NCI-H2029 treated with DMSO at 0.1 percent for 48 hours (cell line): ENCODE measurements at places on chromosomes 6 and 20.

- DNase-seq, result no peak
These were observed 73.7 kb downstream of the EDN1 start for GRCh38 chr6:12363651-12364381.

GRCh38 chr6:141199074-141199473, 933.7 kb upstream of the GJE1 start:
- DNase-seq, result no peak

DNA sequence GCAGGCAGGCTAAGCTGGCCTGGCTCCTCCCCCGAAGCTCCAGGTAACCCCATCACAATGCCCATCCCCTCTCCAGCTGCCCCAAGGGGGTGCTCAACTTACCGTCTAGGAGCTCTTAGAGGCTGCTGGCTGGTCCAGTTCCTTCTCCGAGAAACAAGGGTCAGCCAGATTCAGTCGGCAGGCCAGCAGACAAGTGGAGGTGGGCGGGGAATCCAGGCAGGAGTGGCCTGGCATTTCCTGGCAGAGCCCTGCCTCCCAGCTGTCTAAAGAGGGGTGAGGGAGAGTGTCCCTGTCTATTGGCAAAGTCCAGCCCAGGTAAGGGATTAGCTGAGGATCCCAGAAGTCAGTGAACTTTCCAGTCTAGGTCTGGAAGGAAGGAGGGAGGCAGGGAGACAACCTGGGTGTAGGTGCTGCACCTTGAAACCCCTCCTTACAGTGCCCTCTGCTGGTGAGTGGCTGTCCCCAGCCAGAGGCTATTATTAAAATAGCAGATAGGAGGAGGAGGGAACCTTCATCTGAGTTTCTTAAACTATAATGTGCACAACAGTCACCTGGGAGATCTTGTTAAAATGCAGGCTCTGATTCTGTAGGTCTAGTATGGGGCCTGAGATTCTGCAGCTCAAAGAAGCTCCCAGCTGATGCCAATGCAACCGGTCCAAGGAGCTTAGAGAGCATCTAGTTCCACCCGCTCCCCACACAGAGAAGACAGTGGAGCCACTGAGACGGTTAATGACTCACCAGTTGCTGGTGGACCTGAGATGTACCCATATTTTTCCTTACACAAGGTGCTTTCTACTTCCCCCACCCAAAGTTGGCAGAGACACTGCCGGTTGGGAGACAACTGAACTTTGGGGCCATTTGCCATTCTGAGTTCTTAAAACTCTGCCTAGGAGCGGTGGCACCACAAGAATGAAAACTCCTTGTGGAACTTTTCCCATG, at the start of gene UNC5CL:
Gene UNC5CL (minus strand): TSS at position 162 of the 939 bp plus-strand sequence. CDS start 4,147 bp downstream, outside the sequence.
- DNase-seq, result peak; percentile 66

DNA sequence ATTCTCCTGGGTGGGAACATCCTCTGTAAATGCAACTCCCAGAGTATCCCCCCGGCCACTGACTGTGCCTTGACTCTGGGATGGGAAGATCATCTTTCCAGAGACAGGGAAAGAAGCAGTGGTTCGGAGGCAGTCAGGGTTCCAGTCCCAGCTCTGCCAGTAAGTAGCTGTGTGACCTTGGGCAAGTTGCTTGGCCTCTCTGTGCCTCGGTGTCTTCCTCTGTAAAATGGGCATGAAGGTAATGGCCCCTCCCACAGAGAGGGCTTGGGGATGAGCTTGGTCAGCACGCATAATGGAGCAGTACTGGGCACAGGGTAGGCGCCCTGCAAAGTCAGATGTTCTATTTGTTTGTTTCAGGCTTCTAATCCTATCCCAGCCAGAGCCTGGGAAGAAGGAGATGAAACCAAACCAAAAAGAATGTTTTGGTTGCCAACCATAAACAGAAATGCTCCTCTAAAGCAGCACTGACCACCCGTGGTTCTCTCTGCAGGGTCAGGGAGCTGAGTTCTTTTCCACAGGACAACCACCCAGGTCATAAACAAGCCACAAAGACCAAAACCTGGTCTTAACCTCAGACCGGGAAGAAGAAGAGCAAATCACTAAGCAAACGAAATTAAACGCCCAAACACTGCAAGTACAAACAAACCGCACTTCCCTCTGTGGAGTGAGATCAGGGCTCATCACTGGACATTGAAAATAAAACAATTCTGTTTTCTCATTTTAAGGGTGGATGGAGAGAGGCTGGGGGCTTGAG, 381.0 kb upstream of the SULF2 start:
- peak; percentile 25 for DNase-seq

DNA sequence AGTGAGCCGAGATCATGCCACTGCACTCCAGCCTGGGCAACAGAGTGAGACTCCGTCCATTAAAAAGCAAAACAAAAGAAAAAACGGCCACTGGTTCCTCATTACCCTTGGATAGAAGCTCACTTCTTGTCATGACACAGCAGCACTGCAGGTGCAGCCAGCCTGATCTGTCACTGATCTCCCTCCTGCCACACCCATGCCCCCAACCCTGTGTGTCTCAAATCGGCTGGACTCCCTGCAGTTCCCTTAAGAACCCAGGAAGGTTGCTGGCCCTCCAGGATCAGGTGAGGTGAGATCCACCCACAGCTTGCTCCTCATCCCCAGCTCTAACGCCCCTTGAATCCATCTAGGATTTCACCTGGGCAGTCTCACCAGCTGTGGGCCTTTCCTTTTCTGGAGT, 26.3 kb upstream of the NNAT start:
- no peak for DNase-seq

GRCh38 chr20:5553194-5553815, 196.9 kb upstream of the SHLD1 start:
- no peak for DNase-seq

GRCh38 chr20:62817975-62818591, 1.2 kb downstream of the COL9A3 start:
- DNase-seq, result no peak

DNA sequence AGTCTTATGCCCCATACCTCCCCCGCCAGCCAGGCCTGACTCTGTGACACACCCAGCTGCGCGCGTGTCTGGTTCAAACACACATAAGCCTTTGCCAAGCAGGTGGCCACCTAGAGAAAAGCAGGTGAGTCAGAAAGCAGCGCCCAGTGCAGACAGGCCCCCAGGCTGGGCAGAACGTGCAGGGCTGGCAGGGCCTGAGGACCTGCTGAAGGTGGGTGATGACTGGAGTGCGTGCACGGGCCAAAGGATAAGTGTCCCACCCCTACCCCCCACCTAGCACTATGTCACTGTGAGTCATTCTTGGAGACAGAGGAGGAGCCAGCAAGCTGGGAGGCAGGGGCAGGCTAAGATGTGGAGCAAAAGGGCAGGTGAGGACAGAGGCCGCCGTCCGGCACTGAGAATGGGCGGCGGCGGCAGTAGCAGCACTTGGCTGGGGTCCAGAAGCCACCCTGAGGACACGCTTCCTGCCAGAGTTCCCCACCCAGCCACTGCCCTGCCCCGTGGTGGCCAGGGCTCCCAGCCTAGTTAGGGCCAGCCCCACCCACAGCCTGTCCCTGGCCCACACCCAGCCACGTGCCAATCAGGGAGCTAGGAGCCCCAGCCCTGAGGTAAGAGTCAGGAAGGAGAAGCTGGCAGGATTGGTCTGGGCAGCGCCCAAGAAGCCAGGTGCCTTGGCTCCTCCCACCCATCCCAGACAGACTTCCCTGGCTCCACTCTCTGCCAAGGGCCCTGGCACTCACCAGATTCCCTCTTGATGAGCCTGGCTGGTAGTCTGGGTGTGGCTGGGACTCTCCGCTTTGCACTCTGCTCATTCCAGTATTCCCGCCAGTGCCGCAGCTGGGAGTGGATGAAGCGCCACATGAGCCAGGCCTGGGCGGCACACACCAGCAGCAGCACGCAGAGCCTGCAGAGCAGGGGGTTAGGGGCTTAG, 72.7 kb downstream of the TRAM2 start:
- DNase-seq, result peak; percentile 98

GRCh38 chr20:58331961-58332551, 22.5 kb downstream of the RAB22A start:
- no peak for DNase-seq

- no peak for DNase-seq
These were observed 122.9 kb downstream of the AKAP7 start for GRCh38 chr6:131258010-131258652.

DNA sequence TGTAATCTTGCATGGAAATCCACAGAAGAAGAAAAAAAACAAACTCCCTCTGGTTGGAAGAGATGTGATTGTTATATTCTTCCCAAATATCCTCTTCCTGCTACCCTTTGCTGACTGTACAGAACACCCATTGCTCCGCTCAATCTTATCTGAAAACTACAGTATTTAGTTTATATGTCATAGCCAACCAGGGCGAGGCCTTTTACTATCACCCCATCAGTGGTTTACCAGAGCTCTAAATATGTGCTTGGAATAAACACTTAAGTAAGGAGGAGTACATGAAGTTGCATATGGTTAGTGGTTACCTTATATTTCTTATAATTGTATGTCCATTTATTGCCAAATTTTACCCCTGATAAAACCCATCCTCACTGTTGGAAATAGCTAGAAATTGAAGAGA, 12.2 kb downstream of the PRL start:
- no peak for DNase-seq

GRCh38 chr6:2947445-2947844, 23.9 kb downstream of the SERPINB6 start:
- DNase-seq, result no peak

GRCh38 chr6:90256698-90257485, 39.8 kb downstream of the BACH2 start:
- DNase-seq, result no peak

DNA sequence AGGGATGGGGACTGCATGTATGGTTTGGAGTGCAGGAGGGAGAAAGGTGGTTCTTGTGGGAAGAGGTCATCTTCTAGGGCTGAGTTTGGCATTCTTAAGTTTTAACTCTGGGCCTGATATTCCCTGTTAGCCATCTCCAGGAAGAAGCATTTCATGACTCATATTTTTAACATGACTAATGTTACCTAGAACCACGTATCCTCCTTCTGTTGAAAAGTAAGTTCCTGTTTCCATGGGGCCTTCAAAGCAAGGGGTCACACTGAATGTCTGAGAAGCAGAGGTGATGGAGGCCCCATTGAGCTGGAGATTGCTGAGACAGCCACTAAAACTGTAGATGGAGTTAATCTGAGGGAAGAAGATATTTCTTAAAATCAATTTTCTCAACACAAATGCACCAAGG, 30.2 kb downstream of the FAM229B start:
- DNase-seq, result no peak

DNA sequence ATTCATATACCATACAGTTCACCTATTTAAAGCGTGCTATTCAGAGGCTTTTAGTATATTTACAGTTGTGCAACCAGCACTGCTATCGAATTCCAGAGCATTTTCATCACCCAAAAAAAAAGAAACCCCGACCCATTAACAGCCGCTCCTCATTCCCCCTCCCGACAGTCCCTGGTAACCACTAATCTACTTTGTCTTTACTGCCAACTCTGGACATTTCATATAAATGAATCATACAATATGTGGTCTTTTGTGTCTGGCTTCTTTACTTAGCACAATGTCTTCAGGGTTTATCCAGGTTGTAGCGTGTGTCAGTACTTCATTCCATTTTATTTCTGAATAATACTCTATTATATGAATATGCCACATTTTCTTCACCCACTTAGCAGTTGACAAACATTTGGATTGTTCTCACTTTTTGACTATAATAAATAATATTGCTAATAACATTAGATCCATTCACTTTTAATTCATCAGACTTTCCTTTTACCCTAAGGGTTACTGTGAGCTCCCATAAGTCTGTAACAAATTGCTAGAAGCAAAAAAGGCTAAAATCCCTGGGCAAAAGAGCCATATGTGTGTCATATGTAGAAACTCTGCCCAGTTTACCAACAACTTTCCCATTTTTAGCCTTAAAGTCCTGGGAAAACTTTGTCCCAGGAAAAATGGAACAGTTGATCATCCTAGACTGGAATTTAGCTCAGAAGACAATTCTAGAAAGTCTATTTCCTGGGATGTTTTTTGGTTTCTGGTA, 23.2 kb upstream of the ROS1 start:
- no peak for DNase-seq

DNA sequence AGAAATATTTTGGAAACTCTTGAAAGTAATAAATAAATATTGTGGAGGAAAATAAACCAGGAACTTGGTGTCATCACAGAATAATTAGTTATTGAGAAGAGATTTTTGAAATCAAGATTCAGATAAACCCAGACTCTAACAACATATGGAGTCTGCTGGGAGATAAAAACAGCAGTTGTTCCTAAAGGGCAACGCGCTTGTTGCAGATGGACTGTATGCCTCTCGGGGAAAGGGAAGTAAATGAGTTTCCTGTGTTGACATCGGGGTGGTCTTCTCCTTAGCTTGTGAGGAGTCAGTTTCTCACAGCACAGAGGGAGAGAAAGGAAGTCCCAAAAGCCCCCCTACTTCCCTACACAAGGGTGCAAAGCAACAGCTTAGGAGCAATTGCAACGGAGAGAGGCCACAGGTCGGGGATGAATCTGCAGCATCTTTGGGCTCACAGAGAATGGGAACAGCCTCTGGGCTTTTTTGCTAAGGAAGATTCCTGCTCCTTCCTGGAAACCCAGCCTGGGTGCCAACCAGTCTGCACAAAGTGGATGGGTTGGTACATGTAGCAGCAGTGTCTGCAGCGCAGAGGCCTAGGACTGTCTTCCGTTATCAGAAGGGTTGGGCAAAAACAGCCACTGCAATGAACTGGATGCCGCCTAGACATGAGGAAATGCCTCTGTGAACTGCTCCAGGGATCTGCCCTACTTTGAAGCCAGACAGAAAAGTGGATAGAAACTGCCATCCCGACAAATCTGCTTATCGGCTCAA, 603.0 kb upstream of the NRSN1 start:
- DNase-seq, result no peak

- DNase-seq, result no peak
These were observed 40.0 kb downstream of the REPS1 start for GRCh38 chr6:138948004-138948403.

GRCh38 chr6:27091661-27092315, 155.7 kb upstream of the PRSS16 start:
- no peak for DNase-seq

DNA sequence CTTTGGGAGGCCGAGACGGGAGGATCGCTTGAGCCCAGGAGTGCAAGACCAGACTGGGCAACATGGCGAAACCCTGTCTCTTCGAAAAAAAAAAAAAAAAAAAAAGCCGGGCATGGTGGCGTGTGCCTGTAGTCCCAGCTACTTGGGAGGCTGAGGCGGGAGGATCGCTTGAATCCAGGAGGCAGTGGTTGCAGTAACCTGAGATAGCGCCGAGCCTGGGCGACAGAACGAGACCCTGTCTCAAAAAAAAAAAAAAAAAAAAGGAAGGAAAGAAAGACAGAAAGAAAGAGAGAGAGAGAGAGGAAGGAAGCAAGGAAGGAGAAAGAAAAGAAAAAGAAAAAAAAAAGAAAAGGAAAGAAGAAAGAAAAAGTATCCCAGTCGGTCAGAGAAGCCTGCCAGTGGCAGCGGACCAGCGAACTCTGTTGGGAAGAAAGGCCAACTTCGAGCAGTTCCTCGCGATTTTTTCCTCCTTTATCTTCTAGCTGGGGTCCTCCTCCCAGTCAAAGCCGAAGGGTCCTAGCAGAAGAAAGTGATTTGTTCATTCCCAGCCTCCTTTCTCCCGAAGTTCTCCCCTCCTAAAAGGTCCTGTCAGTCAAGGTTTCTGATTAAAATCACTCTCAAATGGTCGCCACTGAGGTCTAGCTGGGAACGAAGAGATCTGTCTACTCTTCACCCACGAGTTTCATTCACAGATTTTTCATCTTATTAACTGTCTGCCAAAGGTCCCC, 2.4 kb upstream of the SYCP2L start:
- DNase-seq, result no peak

GRCh38 chr6:158640519-158640918, 4.0 kb downstream of the DYNLT1 start:
- no peak for DNase-seq
